ENCODE measurements at places on chromosomes 3 and 15. TPM values are rescaled to one million over a fixed set of nuclear protein-coding genes. Genes with fewer than 3 reads are reported as not detected.

- DNase-seq, result no peak
These were observed 56.1 kb upstream of the PIAS1 start for GRCh38 chr15:67997996-67998395.

DNA sequence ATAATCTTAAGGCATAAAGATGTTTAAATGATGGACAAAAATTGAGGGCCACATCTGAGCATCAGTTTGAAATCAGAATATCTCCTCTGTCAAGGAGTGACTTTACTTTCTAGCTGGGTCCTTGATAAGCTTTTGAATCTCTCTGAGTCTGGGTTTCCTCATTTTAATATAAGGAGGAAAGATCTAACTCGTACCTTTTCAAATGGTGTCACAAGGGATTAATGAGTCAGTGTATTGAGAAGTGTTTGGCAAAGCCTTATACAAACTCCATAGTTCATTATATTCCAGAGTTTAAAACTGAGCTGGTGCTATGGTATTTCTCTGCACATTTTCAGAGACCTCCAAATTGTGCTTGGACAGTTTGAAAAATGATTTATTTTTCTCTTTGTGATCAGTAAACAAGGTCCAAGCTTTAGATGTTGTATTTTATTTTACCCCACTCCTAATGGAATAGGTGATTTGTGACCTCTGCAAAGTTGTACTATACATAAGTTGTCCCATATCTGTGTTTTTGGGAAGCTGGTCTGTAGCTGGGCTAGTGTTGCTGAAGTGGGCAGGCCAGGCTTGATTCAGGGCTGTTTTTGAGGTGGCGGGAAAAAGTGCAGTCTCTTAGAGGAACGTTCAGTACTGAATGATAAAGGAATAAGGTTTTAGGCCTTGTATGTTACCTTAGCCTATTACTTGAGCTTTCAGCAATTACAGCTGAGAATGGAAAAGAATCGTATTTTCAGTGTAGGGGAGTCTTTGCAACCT is 5.6 kb downstream of the FNDC3B start:
- DNase-seq, result no peak

DNA sequence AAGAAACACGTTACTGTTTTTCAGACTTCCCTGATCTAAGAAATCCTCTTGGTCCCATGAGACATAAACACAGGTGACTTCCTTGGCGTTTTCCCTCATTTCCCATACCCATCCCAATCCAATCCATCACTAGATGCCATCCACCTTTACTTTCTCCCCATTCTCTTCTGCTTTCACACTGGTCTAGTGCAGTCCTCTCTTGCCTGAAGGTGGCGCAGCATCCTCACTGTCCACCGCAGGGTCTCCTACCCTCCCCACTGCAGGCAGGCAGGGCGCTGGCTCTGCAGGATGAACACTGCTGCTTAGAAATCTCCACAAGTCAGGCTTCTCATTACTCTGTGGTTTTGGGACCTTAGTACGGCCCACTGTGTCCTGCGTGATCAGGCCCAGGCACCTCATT is 58.2 kb downstream of the RAB7A start:
- peak; percentile 76 for DNase-seq

DNA sequence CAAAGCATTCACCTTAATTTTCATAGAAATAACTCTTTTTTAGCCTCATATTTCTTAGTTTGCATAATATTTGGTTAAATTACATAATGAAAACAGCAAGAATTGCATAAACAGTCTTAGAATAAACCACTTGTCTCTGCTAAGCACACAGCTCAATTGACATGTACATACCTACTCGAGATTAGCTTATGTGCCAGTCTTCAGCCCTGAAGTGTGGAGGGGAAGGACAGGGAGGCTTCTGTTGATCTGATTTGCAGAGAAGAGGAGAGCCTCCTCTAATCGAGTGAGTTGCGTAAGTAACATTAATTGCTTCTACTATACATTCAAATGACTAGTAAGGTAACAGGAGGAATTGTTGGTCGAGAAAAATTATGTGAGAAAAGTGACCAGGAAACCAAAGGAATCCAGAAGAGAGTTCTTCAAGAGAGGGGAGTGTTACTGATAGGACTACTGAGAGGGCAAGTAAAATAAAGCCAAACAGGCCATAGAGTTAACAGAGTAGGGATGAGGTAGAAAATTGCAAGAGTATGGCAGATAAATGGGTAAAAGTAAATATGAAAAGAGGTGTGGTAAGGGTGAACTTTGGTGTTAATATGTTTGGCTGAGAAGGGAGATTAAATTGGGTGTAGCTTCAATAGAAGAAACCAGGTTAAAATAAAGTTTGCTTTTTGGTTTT is 7.1 kb upstream of the GOLIM4 start:
- no peak for DNase-seq

DNA sequence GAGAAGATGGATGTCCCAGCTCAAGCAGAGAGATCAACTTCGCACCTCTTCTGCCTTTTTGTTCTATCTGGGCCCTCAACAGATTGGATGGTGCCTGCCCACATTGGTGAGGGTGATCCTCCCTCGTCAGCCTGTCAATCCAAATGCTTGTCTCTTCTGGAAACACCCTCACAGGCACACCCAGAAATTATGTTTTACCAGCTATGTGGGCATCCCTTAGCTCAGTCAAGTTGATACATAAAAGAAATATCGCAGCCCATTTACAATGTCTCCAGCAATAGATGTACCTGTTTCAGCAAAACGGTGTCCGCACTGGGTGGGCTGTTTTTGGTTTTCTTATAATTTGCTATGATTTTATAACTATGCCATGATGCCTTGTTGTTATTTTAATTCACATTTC is 27.5 kb upstream of the CA12 start:
- no peak for DNase-seq

GRCh38 chr15:72161361-72162132 is 36.0 kb downstream of the GRAMD2A start:
- DNase-seq, result no peak

GRCh38 chr3:12658593-12659058 is 5.3 kb downstream of the RAF1 start:
- DNase-seq, result no peak

DNA sequence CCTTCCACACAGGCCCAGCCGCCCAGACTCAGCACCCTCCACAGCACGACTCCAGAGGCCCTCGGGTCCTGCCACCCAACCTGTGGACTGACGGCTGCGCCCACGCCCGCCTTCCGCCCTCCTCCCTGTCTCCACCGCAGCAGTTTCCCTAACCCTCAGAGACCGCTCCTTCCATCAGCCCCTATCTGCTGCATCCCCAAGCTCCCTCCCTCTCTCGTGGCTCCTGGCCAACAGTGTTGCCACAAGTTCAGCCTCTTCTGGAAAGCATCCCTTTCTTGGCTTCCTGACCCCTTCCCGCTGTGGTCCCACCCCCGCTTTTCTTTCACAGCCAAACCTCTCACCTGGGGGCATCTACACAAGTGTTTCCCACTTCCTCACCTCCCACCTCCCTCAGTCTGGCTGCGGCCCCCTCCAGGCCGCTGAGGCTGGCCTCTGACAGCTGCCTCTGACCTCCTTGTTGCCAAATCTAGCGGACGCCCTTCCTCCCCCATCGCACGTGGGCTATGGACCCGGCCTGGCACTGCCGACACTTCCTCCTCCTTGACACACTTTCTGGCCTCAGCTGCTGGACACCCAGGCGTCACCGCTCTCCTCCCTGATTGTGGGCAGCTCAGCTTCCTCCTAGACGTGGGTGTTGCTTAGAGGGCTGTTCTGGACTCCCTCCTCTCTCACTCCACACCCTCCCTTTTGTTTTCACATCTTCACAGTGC is 168.8 kb upstream of the TLE3 start:
- DNase-seq, result peak; percentile 47

GRCh38 chr15:70442616-70443321 is 320.6 kb downstream of the UACA start:
- DNase-seq, result no peak

- no peak for DNase-seq
These were observed 13.9 kb upstream of the ANPEP start for GRCh38 chr15:89828281-89829145.

The ITGA11 gene
- 1.7 TPM for total RNA-seq

The ISG20 gene
- total RNA-seq, result 75.1 TPM

The CFAP92 gene
- total RNA-seq, result 0.83 TPM

The SNURF gene
- 16.7 TPM for total RNA-seq

The ANKRD63 gene
- total RNA-seq, result not detected

Measured in activated CD8-positive, alpha-beta T cell treated with anti-CD3 and anti-CD28 coated beads for 36 hours (primary cell).